Esophagus squamous epithelium (tissue), 5 donors: ENCODE measurements at places on chromosomes 11 and 22. TPM values are rescaled to one million over a fixed set of nuclear protein-coding genes. Genes with fewer than 3 reads are reported as not detected.

Gene ZNF280B
- not detected for total RNA-seq

Gene NCAM1
- 1.6 TPM for total RNA-seq

Gene DBX1
- total RNA-seq = not detected

Gene ZNF280A
- not detected for total RNA-seq

Gene CCDC188
- total RNA-seq = 2.1 TPM

Gene CFAP68
- 12.7 TPM for total RNA-seq

Gene POU2AF1
- total RNA-seq = 0.57 TPM

Gene SLC22A6
- total RNA-seq = not detected

Gene TSSC4
- 24.2 TPM for total RNA-seq

Gene APOBEC3G
- total RNA-seq = 1.1 TPM

Gene SSTR3
- not detected for total RNA-seq

Gene MUC5AC
- not detected for total RNA-seq

Gene APOA4
- not detected for total RNA-seq

Gene GGT5
- 2.6 TPM for total RNA-seq

Gene ANGPTL5
- total RNA-seq = not detected

GRCh38 chr11:3216027-3216525 lies 2.5 kb downstream of the MRGPRG start:
- no peak for DNase-seq

DNA sequence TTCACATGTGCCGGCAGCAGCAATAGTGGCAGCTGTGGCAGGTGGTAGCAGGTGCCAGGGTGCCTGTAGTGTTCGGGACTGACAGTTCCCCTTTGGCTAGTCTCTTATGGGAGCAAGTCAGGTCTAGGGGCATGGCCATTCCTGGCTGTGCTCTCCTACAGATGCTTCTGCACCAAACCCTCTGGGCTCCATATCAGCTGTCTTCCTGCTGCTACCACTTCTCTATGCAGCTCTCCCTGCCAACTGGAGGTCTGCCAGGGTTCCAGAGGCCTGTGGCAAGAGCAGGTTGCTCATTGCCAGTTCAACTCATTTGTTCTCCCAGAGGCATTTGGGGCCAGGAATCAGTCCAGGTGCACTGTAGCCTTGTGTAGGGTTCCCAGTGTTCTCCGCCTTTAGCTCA lies 473.7 kb downstream of the JRKL start:
- DNase-seq = no peak

- DNase-seq = no peak
These were observed 11.1 kb upstream of the MYH9 start for GRCh38 chr22:36398601-36399471.

- DNase-seq = no peak
These were observed 677.6 kb downstream of the NTM start for GRCh38 chr11:132048040-132048439.

- no peak for DNase-seq
These were observed 4.6 kb downstream of the PHOX2A start for GRCh38 chr11:72239313-72239848.

DNA sequence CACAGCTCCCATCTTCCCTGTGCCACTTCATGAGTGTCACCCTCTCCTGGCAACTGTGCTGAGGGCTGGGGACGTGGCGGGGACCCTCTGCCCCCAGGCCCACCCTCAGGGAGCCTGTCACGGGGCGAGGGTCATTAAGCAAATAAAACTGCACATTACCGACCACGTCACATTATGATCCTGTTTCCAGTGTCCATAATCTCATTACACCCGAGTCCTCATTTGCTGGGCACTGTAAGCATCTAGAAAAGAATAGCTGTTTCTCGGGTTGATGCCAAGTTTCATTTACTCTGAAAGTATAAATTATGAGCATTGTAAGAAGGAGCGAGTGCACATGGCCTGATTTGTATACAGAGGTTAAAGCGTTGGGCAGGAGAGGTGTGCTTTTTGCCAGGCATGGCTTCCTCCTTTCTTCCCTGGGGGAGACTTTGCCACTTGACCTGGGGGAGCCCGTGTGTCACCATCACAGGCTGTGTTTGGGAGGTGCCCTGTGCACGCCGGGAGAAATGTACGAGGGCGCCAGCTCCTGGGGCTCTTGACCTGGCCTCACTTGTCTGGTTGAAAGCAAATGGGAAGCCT lies 50.5 kb downstream of the LRP5 start:
- no peak for DNase-seq

DNA sequence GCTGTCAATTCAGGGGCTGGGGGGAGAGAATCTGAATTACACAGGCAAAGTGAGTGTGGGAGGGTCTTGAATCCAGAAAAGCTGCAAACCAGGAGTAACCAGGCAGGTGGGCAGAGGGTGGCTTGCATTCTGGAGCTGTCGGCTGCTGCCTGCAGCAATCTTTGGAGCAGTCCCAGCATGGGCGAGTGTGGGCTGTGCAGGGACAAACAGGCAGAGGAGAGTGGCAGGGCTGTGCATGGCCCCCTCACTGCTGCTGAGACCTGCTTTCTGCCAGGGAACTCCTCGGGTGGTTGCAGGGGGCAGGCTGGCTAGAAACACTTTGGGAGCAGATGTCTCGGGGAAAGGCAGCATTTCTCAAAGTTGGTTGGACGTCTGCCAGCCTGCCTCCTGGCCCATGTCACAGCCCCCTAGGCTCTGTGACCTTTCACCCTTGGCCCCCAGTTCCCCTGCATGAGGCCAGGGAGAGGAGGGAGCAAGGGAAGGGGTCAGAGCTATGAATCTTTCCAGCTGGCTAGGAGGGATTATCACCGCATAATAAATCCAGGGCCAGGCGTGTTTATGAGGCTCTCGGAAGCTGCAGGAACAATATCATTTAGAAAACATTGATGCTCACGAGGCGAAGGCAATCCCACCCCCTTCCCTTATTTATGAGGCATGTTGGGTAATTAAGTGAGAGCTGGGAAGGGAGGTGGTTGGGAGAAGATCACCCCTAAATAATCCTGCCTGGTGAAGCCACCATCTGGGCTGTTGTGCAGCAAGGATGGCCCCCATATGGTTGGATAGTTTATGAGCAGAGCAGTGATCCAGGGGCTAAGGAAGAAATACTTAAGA lies 212.3 kb upstream of the NCAM1 start:
- no peak for DNase-seq

- DNase-seq = no peak
These were observed 4.2 kb downstream of the APOBEC3H start for GRCh38 chr22:39101226-39101625.

DNA sequence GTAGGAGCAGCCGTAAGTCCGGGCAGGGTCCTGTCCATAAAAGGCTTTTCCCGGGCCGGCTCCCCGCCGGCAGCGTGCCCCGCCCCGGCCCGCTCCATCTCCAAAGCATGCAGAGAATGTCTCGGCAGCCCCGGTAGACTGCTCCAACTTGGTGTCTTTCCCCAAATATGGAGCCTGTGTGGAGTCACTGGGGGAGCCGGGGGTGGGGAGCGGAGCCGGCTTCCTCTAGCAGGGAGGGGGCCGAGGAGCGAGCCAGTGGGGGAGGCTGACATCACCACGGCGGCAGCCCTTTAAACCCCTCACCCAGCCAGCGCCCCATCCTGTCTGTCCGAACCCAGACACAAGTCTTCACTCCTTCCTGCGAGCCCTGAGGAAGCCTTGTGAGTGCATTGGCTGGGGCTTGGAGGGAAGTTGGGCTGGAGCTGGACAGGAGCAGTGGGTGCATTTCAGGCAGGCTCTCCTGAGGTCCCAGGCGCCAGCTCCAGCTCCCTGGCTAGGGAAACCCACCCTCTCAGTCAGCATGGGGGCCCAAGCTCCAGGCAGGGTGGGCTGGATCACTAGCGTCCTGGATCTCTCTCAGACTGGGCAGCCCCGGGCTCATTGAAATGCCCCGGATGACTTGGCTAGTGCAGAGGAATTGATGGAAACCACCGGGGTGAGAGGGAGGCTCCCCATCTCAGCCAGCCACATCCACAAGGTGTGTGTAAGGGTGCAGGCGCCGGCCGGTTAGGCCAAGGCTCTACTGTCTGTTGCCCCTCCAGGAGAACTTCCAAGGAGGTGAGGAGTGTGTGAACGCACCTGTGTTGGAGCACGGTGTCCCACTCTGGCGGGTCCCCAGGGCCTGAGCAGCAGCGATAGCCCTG lies at the start of gene TAGLN:
TAGLN (plus strand) TSS at position 318 of the 863 bp plus-strand sequence. CDS start 3,644 bp downstream, outside the sequence.
- DNase-seq = no peak

- no peak for DNase-seq
These were observed 30.0 kb upstream of the MUC5B start for GRCh38 chr11:1192741-1193325.

DNA sequence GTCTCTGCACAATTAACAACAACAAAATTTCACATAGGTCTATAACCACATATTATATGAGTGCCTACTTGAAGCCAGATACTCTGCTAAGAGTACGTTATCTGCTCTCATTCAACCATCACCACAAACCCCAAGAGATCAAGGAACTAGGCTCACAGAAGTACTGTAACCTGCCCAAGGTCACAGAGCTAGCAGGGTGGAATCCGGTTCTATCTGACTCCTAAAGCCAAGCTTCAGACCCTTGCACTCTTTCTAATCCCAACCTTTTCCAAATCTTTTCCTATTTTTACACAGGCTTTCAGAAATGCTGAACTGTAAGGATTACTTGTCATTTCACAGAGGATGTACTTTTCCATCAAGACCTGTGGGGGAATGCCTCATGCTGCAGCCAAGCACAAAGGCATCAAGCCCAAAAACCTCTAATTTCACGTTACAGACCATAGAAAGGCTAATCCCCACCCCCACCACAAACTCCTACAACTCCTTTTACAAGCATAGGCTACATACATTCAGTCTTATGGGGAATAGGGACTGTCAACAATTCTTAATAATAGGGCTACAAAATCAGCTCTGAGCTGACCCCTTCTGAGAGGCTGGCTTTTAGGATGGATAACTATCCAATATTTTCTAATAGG lies 927 bp downstream of the PRCP start:
- DNase-seq = no peak

GRCh38 chr22:41482319-41482935 lies 13.5 kb downstream of the ACO2 start:
- no peak for DNase-seq

DNA sequence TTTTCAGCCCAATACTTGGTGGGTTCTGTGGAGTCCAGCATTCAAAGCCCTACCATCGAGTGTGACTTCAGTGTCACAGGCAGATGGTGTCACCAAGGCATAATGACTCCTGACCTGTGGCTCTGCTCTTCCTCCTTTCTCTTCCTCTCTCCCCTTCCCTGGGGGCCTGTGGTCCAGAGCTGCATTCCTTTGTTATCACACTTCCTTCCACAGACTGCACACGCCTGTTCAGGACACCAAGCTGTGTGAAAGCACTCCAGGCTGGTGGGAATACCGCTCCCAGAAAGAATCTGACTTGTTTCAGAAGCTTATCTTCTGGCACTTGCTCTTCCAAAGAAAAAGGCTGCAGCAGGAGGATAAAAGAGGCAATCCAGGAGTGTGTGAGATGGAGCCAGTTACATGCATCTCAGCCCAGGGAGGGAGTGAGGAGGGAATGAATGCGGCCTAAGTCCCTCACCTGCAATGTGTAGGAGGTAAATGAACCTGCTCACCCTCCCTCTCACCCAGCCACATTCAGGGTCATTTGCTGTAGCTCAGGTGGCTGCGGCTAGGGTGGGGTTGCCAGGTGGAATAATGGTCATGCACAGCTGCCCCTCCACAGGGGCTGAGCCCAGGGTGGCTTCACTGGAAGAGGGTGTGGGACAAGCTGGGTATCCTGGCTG lies 79.3 kb downstream of the ADAMTS15 start:
- no peak for DNase-seq

DNA sequence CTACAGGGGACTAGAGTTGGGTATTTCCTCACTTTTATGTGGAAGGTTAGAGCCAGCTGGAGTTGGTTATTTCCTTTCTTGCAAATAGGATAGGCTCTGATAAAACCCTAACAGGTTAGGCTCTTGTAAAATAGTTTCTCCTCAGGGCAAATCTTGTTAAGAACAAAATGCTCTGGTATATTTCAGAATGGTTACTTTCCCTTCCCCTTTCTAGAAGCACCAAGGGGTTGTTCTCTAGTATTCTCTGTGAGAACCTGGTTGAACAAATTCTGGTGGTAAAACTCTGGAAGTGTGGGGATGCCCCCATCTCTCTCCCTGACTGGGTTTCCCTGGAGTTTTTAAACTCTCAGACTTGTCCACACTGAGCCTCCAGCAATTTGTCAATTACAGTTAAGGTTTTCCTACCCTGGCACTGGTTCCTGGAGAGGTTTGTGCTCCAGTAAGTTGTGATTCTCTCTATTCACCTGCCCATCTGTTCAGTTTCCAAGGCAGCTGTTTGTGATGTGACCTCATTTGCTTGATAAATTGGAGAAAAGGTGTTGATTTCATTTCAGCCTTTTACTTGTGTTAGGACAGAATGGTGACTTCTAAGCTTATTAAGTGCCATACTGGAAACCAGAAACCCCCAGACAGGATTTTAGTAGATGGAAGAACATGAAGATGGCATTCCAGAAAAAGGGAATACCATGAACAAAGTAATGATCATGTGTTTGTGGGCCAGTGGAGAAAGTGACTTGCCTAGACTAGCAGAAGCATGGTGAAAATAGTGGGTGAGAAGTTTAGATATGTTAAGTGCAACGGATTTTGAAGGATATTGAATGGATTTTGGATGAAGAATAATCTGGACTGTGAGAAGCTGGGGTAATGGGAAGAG lies 64.6 kb downstream of the EXT2 start:
- no peak for DNase-seq

- DNase-seq = no peak
These were observed 629.5 kb upstream of the ANO3 start for GRCh38 chr11:25702417-25702816.

DNA sequence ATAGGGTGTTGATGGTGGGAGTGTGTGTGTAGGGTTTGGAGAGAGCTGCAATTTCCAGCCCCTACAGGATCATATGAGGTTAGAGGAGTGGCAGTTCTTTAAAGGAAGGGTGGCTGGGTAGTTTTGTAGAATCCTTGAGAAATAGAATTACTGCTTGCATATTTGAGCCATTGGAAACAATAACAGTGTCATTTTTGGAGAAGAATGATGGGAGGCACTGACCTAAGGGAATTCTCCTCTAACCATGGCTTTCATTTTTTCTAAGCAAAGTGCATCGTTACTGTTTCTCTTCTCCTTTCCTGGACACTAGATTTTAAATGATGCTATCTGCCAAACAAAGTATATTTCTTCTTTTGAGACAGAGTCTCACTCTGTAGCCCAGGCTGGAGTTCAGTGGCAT lies 66.9 kb upstream of the RRM1 start:
- DNase-seq = no peak

DNA sequence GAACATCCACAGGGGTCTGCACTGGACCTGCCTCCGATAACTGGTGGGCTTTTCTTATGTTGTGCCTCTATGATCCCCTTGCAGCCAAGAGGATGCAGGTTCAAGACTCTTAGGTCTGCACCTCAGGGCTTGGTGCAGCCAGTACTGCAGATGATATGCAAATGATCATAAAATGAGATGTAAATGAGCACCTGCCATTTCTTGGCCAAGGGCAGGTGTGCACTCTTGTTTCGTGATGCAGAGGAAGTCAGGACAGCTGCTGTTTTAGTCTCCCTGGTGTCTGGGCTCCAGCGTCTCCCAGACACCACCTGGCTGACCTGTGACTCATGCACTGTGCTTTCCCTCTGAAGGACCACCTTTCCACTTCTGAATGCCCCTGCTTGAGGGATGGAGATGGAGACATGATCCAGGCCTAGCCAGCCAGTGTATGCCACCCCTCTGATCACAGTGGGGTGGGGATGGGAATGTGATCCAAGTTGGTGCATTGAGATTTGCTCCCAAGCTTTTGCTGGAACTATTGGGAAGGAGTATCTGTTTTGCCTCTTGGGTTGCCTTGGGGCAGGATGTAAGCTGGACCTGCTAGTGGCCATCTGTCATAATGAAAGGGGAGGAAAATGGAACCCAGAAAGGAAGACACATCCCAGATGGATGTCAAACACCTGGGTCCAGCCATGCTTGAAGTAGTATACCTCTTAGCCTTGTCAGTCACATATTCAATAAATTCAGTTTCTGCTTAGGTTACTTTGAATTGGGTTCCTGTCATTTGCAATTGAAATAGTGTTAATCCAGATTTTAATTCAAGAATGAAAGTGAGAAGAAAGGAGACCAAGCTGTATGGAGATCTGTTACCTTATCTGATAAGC lies 3.3 kb upstream of the KCNJ11 start:
- no peak for DNase-seq
